NCI-H226 (cell line): ENCODE measurements at places on chromosomes 5 and 9.

GRCh38 chr5:146081556-146081955 lies 23.8 kb downstream of the PLAC8L1 start:
- no peak for DNase-seq

DNA sequence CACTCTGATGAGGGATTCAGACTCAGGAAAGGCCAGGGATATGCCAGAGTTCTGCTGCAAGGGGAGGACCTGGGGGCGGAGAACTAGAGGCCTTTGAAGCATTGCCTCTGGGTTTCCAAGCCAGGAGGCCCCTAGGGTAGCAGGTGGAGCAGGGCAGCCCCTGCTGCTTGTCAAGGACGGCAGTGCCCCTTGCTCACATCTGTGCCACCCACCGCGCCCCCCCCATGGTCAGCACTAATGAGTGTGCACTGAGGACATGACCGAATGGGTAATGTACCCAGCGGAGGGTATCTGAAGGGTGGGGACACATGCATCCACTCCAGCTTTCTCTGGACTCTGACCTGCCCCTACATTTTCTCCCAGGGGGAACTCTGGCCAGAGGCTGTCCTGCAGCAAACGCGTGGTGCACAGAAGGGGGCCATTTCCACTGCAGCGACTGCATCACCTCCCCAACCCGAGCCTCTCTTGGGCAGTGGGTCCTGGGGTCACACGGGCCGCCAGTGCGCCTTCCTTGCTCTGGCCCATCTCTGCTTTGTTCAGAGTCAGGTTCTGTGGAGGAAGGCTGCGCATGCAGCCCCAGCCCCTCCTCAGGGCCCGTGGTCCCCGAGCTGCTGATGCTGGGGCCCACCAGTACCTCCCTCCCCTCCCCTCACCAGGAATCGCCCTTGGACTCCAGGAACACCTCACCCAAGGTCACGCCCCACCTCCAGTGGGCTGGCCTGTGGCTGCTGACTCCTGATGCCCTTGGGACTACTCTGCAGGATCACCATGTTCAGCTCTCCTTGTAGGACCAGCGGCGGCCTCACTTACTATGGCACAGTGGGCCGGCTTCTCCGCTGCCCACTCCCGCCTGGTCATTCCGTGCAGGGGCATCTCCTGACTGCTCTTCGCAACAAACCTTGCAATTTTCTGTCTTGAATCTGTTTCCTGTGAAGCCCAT lies 31.2 kb downstream of the STC2 start:
- no peak for DNase-seq

GRCh38 chr5:103294906-103295305 lies 36.3 kb downstream of the MACIR start:
- no peak for DNase-seq

DNA sequence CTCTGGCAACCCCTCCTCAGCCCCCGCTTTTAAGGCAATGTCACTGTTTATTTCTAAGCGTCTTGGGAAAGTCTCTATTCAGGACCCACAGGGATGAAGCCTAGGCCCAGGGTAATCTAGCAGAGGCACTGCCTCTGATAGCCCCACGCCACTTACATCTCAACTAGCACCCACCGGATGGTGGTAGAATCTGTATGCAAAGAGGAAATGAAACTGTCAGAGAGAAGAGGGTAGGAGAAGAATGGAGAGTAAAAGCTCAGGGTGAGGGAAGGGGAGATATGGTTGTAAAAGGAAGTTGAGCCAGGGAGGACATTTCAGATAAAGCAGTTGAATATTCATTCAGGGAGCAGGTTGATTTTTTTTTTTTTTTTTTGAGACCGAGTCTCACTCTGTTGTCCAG lies 3.0 kb downstream of the FRRS1L start:
- DNase-seq, result no peak

DNA sequence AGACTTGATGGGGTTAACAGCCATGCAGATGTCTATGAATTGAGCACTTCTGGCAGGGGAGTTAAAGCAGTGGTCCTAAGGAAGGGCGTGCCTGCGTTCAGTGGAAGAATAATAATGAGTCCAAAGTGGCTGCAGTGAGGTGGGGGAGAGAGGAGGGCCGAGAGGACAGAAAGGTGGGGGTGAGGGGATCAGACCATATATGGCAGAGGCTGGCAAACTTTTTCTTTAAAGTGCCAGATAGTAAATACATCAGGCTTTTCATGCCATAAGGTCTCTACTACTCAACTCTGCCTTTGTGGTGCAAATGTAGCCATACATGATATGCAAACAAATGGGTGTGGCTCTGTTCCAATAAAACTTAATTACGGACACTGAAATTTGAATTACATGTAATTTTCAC lies 77.1 kb downstream of the STRBP start:
- DNase-seq, result no peak

DNA sequence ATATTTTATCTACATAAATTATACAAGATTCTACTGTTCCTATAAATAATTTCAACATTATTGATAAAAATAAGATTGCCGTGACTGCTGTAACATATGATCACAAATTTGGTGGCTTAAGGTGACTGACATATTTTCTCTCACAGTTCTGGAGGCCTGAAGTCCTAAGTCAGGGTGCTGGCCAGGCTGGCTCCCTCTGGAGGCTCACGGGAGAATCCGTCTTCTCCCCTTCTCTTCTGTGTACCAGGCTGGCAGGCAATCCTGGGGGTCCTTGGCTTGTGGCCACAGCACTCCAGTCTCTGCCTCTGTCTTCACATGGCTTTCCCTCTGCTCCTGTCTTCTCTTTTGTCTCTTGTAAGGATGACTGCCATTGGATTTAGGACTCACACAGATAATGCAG lies 31.7 kb upstream of the IRX2 start:
- no peak for DNase-seq

GRCh38 chr9:20526500-20527319 lies 95.6 kb downstream of the MLLT3 start:
- DNase-seq, result no peak

DNA sequence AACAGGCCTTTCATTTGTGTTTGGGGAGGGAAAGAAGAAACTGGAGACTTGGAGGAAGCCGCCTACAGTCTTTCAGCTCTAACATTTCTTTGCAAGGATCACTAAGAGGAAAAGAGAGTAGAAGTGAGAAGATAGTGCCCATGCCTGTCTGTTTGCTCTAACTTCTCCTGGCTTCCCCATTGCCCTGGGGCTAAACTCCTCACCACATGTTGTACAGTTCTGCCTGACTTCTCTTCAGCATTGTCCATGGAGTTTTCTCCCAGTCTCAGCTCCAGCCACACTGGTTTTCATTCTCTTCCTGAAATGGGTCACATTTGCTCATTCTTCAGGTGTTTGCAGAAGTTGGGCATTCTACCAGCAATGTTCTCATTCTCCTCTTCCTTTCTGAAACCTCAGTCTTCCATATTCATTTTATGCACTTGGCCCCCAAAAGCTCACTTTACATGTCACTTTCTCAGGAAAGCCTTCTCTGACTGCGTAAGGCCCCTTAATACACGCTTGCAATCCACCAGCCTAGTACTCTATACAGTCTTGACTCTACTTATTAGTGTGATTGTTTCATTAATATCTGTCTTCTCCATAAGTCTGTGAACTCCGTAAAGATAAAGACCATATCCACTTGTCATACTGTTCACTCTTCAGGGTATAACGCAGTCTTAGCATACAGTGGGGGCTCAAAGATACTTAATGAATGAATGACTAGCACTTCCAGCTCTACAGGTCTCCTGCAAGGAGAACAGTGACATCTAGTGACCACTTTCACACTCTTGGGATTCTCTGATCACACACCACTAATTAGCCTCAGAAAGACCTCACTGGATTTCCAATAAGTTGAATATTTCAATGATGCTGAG lies 40.2 kb upstream of the TRIM32 start:
- peak; percentile 20 for DNase-seq

GRCh38 chr5:129747572-129748407 lies at the start of gene MINAR2:
MINAR2 (plus strand) TSS chr5:129748094; CDS start chr5:129748191, 97 bp downstream.
- DNase-seq, result no peak

- no peak for DNase-seq
Observed at GRCh38 chr9:130264414-130265350, 878 bp upstream of the HMCN2 start.

- peak; percentile 49 for DNase-seq
Observed at GRCh38 chr5:134111741-134112647, 2.5 kb upstream of the TCF7 start.

GRCh38 chr5:149959406-149960236 lies 937 bp upstream of the SLC26A2 start:
- peak; percentile 58 for DNase-seq
